Heart left ventricle (tissue), 16 donors: ENCODE measurements at places on chromosomes 4 and X. TPM values are rescaled to one million over a fixed set of nuclear protein-coding genes. Genes with fewer than 3 reads are reported as not detected.
A peak's percentile ranks its signal among the peaks of the same experiment; 100 is the strongest.

DNA sequence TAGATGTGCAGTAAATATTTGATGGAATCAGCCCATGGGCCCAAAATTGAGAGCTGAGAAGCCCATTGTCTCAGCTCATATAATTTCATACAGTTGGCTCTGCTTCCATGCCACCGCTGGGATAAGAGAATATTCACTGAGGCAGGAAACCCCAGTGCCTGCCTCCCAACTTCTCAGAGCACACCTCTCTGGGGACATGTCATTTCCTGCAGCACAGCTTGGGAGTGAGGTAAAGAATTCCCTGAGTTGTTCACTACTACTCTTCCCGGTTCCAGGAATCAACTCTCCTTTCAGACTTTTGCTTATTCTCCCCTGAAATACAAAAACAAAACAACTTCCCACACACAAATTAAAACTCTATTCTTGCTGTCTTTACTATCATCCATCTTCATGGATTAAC is 389.3 kb downstream of the MAPK10 start:
- H3K27me3 ChIP-seq: no peaks in the 10 kb centered on the region
- H3K27ac ChIP-seq: no peak overlapping the region
- no peaks in the 10 kb centered on the region for H3K36me3 ChIP-seq
- no peak for DNase-seq
- H3K4me3 ChIP-seq: no peak overlapping the region
- H3K4me1 ChIP-seq: no peaks in the 10 kb centered on the region

DNA sequence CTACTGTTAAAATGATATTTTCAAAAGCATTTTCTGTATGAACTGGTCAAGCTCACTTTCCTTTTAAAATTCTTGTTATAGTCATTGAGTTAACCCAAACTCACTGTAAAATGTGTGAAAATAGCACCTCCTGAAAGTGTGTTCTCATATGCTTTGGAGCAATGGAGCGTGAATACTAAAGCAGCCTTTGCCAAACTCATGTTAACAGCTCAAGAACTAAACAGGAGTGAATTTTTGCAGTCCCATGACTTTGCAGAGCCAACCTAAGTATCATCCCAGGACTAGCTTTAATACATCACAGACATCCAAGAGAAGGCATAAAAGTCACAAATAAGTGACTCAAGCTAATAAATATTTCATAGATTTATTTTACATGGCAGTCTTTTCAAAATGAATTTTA is 2.3 kb downstream of the AMMECR1 start:
- DNase-seq: no peak
- no peaks in the 10 kb centered on the region for H3K27me3 ChIP-seq
- H3K4me1 ChIP-seq: no peaks in the 10 kb centered on the region
- no peak overlapping the region for H3K4me3 ChIP-seq
- no peak overlapping the region for H3K27ac ChIP-seq
- H3K36me3 ChIP-seq: no peaks in the 10 kb centered on the region

DNA sequence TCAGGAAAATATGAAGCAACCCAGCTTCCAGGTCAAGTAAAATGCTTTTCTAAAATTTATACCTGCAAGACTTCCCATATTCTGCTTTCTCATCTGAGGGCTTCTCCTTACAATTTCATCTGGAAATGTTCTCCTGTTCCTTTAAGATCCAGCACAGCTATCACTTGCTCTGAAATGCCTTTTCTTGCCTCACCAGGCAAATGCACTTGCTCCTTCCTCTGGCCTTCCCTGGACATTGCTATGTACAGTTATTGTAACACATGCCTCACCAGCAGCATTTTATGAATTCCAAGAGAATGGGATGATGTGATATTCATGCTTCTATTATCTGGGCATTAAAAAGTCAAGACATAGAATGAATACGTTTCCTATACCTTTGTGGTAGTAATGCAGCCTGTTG is 842.1 kb upstream of the INTU start:
- no peaks in the 10 kb centered on the region for H3K4me1 ChIP-seq
- no peaks in the 10 kb centered on the region for H3K27me3 ChIP-seq
- H3K36me3 ChIP-seq: no peaks in the 10 kb centered on the region
- no peak for DNase-seq
- H3K4me3 ChIP-seq: no peak overlapping the region

DNA sequence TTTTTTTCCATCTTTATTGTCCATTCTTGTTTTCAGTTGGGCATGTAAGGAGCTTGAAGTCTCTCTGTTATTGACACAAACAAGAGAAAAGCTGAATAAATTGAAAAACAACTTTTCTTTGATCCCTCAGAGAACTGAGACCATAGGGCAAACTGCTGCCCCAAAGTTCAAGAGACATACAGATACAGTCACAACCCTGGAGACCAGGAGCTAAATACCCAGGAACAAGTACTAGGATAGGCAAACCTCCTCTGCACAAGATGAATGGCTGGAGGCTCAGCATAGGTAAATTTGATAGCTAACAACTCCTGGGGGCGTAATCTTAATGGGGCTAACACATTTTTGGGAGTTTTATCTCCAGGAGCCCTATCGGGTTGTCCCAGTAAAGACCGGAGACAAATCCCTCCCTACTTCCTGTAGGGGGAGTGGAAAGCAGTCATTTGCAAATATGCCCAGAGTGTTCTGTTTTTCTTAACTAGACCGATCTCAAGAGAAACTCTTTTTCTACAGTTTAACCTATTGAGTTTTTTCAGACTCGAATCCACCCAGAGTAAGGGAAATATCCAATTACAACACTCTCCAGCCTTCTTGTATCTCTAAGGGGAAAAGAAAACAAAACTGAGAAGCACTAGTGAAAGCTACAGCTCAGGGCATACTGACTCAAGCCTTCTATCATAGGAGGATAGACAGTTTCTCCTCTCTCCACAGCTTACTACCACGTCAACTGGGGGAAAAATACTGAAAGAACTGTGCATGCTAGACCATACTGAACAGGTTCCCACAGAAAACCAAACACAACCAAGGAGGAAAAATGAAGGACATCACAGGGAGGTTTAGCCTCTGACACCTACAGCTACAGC is 23.1 kb downstream of the MAGEA8 start:
- no peak overlapping the region for H3K27ac ChIP-seq
- H3K4me3 ChIP-seq: peak overlapping the region; percentile 30
- H3K27me3 ChIP-seq: no peaks in the 10 kb centered on the region

- H3K36me3 ChIP-seq: no peaks in the 10 kb centered on the region
- H3K4me1 ChIP-seq: no peaks in the 10 kb centered on the region
- H3K4me3 ChIP-seq: no peak overlapping the region
- no peaks in the 10 kb centered on the region for H3K27me3 ChIP-seq
- no peak for DNase-seq
Measured at GRCh38 chr4:116636917-116637316, 448.5 kb downstream of the TRAM1L1 start.

PTPN13 gene
- total RNA-seq: 6.4 TPM

PCDH7 gene
- 163 TPM for total RNA-seq

DDX60 gene
- 11.4 TPM for total RNA-seq
